Right renal cortex interstitium (tissue), 3 donors: ENCODE measurements at places on chromosomes 5 and 9.

- DNase-seq, result peak; percentile 44
Observed at GRCh38 chr9:132878695-132879456, at the start of gene SPACA9. TSS of gene SPACA9 (plus strand) at chr9:132878898. CDS start at chr9:132883948, 5,050 bp downstream.

DNA sequence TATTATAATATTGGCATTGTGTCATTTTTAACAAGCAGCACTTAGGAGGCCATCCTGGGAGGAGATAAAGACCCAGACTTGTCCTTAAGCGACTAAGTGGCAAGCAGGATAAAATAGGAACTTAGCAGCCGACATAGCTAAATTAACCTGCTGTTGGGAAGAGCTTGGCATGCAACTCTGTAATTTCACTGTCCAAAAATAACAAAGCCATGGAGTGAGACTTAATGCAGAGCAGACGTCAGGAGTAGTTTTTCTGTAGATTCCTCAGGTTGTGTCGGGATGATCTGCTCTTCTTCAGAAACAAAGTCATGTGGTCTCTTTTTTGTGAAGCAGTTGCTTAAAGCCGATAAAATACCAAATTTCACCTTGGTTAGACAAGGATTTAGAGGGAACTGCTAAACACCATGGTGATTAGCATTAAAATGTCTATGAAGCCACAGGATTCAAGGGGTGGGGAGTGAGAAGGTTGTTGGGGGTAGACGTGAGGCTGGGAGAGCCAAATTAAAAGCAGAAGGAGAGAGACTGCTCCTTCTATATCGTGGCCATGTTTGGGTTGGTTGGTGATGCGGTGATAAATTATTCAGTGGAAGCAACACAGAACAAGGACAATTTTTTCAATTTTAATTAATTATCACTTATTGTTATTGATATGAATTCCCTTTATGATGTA lies 303.0 kb downstream of the CSNK1G3 start:
- no peak for DNase-seq

DNA sequence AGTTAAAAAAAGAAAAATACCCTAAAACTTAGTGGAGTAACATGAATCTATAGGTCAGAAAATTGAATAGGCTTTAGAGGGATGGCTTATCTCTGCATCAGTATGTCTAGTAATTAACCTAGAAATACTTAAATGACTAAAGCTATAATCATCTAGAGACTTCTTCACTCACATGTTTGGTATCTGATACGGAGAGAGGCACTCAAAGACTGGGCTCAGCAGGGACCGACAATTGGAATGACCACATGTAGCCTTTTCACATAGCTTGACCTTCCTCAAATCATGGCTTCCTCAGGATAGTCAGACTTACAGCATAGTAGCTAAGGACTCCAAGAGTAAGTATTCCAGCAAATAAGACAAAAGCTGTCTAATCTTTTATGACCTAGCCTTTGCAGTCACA lies 105.3 kb upstream of the RORB start:
- DNase-seq, result no peak

DNA sequence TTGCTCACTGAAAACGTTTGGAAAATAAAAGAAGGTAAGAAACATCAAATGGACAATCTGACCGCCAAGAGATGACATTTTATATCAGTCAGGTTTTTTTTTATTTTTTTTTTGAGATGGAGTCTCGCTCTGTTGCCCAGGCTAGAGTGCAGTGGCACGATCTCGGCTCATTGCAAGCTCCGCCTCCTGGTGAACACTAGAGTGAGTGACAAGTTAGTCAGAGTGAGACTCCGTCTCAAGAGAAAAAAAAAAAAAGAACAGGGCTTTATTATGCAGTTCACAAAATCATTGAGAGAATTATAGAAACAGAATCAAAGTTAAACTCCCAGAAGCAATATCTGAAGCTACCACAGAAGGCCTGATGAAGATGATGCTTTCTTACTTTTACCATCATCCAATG lies 70.1 kb downstream of the DTWD2 start:
- no peak for DNase-seq

- DNase-seq, result no peak
Observed at GRCh38 chr9:124261736-124262648, 4.2 kb downstream of the NEK6 start.
